Left kidney (tissue), 8 donors: ENCODE measurements at places on chromosomes 12 and 14.

GRCh38 chr12:22551624-22552023 lies 7.3 kb upstream of the C2CD5 start:
- DNase-seq = no peak

DNA sequence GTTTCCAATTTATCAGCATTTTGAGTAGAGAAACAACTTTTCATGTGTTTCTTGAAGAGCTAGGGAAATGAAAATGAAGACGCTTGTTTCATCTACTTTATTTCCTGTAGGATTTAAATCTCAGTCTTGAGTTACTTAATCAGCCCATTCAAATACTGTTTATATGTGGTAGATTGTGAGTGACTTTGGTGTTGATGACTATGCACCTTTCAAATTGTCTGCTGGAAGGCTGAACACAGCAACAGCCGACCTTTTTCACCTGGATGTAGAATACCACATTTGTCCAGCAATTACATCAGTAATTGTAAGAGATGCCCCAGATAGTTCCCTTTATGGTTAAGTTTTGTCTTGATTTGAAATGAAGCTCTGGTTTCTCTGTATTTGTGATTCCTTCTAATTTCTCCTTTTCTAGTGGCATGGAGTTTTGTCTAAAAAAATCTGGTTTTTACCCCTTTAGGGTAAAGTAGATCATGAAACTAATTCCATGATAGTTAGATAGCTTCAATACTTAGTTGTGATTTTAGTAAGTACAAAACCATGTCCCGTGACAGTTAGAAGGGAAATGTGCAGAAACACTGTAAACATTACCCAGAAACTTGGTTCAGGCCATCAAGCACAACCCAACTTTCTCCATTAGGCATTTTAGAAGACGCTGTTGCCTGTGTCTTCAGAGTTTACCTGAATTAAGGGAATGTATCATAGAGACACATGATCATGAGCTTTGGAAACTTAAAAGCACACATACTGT lies 165.0 kb downstream of the SRGAP1 start:
- no peak for DNase-seq

GRCh38 chr14:78713716-78714115 lies 543.5 kb downstream of the NRXN3 start:
- no peak for DNase-seq

GRCh38 chr12:147242-147641 lies 66.7 kb downstream of the SLC6A12 start:
- no peak for DNase-seq

DNA sequence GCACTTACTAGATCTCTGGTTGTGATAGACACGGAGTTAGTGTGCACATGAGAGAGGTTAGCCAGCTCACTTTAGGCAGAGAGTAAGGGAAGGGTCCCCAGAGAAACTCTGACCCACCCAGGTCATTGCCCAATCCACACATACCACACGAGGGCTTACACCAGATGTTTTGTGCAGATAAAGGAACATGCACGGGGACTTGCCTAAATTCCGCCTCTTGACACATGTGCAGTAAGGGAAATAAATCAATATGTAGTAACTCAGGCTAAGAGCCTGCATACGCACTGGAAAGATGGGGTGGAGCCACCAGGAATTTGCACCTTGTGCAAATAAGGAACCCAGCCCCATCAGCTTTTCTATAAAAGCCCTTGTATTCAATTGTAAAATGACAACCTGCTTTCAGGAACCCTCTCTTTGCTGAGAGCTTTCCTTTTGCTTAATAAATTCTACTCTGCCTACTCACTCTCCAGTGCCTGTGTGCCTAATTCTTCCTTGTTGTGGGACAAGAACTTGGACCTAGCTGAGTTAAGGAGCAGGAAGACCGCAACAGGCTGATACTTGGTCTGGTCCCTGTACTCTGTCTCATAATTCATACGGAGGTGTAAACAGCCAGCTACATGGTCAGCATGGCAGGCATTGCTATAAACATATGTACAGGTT lies 120.2 kb downstream of the EMP1 start:
- DNase-seq = no peak

DNA sequence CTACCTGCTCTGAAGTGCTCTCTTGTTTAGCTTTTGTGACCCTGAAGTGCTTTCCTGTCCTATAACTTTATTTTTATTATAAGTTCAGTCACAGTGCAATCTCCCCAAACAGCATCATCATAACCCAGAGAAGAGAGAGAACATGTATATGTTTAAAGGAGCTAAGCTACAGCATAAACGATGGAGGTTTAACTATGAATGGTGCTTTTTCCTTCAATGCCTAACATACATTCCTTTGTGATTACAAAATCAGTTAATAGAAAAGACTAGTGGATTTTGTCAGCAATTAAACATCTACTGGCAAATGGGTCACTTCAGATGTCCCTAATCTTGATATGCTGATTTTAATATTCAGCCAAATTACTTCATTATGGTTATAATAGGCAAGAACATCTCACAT lies 46.4 kb downstream of the ZFYVE21 start:
- no peak for DNase-seq

DNA sequence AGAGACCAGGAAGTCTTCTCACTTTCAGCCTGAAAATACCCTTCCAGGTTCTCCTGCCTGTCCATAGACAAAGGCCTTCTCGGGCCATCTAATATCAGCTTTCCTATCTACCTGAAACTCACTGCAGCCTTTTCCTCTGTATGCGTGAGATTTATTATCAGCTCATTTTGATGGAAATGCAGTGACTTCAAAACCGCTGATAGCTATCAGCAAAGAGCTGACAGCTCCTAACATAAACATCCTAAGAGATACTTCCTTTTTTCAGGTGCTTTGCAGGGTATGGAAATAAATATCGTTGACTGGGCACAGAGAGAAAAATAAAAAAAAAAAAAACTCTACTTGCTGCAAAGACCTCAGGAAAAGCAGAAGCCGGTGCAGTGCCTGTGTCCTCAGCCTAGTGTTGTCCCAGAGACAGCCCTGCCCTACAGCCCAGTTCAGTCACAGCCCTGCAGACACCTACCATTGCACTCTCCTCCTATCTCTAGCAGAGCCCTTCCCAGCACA lies 215.0 kb upstream of the EGLN3 start:
- DNase-seq = no peak

DNA sequence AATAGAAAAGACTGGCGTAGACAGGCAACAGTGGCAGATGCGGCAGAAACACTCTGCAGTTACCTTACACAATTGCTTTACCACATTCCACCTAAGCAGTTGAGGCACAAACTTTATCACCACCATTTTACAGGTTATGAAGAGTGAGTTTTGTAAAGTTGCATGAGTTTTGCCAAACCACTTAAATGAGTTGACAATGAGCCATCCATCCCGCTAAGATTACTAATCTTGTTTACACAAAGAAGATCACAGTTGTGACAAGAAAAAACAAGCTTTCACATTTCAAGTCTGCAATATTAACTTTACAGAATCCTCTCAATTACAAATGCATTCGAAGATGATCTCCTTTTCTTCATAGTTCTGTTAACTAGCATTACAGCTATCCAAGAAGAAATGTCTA lies 1.8 kb downstream of the TMCC3 start:
- DNase-seq = no peak

DNA sequence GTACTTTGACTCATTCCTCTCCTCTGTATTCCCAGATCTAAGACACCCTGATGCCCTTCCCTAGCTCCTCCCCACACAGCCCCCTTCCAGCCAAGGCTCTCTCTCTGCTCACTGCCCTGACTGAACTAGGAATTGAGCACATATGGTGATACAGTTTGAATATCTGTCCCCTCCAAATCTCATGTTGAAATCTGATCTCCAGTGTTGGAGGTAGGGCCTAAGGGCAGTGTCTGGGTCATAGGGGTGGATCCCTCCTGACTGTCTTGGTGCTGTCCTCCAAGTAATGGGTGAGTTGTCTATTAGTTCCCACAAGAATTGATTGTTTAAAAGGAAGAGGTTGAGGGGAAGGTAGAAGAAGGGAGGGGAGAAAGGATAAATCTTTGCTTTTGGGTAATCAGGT lies 17.4 kb downstream of the CMKLR1 start:
- DNase-seq = no peak

DNA sequence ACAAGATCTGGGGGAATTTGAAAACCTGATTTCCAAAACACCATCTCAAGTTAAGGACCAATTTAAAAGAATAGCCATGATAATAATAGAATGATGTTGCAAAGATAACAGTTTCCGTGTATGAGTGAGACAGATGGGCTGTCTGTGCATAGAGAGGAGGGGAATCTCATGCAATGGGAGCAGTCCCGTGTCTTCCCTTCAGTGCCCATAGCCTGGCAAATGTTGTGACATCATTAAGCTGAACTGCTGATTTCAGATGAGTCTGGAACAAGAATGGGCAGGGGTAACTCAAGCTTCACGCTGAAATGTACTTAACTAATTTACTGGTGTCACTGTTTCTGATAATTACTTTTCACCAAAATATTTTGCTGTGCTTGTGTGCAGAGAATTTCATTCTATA lies 454.0 kb downstream of the FOXG1 start:
- no peak for DNase-seq

- DNase-seq = peak; percentile 7
Observed at GRCh38 chr12:119444462-119445044, 110.0 kb downstream of the CCDC60 start.

GRCh38 chr12:13326076-13326475 lies 129.6 kb downstream of the EMP1 start:
- no peak for DNase-seq

- DNase-seq = no peak
Observed at GRCh38 chr12:94795520-94795919, 145.2 kb upstream of the TMCC3 start.

DNA sequence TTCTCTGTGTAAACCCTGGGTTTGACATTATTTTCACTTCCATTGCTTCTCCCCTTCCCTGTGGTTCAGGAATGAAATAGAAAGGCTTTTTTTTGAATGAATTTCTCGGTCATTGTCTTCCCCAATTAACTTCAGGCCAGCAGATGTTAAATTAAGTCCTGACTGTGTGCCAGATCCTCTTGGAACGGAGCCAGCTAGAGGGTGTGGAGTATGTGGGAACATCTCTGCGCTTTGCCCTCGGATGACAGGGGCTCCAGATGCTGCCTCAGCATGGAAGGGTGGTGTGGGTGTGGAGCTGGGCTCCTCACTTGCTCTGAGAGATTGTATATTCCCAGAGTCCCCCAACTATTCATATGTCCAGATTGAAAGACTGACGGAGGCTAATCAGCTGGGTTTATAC lies 13.1 kb downstream of the KRT85 start:
- no peak for DNase-seq

GRCh38 chr12:118271770-118272417 lies 100.8 kb downstream of the TAOK3 start:
- DNase-seq = peak; percentile 52

GRCh38 chr12:46744283-46744682 lies 81.5 kb downstream of the SLC38A4 start:
- DNase-seq = no peak

DNA sequence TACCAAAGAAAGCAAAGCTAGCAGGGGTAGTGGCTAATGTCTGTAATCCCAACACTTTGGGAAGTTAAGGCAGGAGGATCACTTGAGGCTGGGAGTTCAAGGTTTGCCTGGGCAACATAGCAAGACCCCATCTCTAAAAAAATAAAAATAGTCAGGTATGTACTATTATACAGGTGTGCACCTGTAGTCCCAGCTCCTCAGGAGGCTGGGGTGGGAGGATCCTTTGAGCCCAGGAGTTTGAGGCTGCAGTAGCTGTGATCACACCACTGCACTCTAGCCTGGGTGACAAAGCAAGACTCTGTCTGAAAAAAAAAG lies 142.2 kb downstream of the PAWR start:
- DNase-seq = no peak

DNA sequence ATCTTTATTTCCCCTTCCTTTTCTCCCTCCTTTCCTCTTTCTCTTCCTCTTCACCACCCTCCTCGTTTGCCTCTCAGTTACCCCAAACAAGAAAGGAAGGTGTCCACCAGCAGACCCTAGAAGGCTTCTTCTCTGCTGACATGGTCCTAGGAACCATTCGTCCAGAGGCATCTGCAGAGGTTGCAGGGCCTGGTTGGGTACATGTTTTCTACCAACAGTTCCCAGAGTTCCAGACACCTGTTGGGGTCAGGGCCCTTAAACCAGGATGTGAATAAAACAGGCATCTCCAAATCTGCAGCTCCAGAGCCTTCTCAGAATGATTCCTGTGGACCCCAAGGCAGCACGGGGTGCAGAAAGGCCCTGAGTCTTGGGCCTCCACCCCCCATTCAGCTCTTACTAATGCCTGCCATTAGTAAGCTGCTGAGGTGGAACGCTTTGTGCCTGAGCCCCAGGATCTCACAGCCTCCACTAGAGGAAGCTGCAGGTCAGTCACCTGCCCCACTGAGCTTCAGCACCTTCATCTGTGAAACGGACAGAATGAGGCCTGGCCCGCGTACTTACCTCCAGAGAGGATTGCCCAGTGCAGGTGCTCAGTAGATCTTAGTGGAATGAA lies 130.4 kb downstream of the DICER1 start:
- DNase-seq = no peak

GRCh38 chr12:52600071-52600470 lies 1.2 kb downstream of the KRT72 start:
- DNase-seq = no peak

- peak; percentile 48 for DNase-seq
Observed at GRCh38 chr12:131074221-131075083, 120.7 kb downstream of the ADGRD1 start.

- no peak for DNase-seq
Observed at GRCh38 chr14:103103461-103104388, 9.2 kb downstream of the EXOC3L4 start.

- DNase-seq = no peak
Observed at GRCh38 chr12:107844312-107844921, 69.9 kb downstream of the ASCL4 start.

DNA sequence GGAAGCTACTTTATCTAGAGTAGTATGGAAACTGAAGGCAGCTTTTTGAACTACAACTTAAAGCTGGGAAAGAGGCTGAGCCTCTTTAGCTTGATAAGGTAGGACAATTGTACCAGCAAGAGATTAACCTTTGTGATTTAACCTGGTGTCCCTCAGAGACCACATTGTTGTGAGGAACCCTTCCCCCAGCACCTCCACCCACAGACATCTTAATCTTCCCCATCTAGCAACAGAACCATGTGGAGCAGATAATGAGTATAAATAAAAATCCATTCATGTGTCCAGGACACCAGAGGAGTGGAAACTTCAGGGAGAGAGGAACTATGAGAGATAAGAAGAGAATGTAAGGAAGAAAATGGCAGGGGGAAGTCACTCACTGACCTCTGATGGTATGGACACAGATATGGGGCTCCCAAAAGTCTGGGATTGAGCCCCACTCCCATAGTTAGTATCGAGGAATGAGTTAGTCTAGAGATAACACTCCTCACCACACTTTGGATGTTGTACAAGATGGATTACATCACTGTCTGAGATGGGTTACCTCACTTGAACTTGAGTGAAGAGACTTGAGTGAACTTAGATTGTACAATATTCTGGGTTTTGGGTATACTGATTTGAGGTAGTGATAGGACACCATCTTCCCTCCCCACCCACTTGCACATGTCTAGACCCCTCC lies 33.9 kb upstream of the SLC38A2 start:
- no peak for DNase-seq

- no peak for DNase-seq
Observed at GRCh38 chr14:104752423-104752734, 568 bp upstream of the SIVA1 start.

- DNase-seq = no peak
Observed at GRCh38 chr12:57744194-57744776, 554 bp upstream of the TSPAN31 start.

- no peak for DNase-seq
Observed at GRCh38 chr14:96434040-96434439, 42.1 kb downstream of the AK7 start.
